Endodermal cell (in vitro differentiated cells): ENCODE measurements at places on chromosomes 4 and X.

DNA sequence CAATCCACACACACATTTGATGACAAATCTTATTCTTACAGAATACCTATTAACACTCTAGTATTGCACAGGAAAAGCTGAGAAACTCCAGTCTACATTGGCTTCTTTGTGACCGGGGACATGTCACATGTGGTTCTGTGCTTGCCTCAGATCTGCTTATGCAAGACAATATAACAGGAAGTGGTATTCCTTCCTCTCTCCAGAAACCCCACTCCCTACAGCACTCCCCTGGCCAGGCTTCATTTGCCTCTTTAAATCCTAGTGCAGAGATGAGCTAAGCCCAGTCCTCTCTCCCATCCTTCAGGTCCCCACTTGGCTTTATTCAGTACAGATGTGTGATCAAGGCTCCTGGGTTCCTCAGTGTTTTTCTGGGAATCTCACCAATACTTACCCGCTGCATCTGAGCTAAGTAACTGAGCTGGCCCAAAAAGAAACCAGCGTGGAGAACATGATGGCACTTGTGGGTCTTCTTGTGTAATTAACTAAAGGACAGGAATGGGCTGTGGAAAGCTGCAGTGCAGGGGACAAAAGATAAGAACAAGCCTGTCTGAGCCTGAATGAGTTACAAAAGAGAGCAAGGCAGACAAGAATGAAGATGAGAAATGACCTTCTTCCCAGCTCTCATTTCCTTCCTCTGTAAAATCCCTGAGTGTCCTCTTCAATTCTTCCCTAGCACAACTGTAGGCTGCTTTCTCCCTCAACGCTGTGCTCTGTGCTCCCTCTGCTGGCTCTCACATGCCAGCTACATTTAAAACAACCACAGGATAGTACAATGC is 105.6 kb downstream of the HNRNPD start:
- H3K27ac ChIP-seq, result no peak overlapping the region
- DNase-seq, result peak; percentile 79

DNA sequence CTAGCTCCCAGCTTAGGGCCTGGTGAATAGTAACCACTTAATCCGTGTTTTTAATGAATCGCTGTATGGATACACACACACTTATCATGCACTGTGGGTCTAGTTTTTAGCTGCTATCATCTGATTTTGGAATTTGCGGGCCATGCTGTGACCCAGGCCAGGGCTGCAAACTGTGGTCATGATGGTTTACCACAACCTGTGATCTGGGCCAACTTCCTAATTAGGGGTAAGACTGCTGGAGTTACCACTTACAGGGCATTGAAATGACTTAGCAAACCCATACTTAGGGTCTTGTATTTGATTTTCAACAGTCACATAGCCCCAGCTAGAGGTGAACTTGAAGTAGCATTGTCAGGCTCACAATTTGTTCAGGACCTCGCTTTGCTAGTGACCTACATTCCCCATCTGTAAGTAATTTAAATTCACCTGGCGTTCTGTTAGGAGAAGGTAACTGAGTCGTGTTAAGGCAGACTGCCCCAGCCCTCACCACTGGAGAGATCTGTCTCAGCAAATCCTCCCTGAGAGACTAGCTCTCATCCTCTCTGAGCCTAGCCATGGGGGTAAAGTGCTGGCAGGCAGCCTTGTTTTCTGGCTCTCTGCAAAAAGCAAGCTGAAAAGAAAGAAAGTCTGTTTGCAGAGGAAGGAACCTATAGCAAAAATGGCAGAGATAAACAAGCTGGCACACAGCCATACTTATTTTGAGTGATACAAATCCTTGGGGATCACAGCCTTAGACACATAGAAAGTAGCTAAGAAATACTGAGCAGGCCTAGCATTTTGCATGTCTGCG is 33.8 kb upstream of the EGFL6 start:
- no peaks in the 10 kb centered on the region for H3K4me1 ChIP-seq
- H3K4me3 ChIP-seq, result no peak overlapping the region
- H3K36me3 ChIP-seq, result no peaks in the 10 kb centered on the region
- H3K27ac ChIP-seq, result no peak overlapping the region

DNA sequence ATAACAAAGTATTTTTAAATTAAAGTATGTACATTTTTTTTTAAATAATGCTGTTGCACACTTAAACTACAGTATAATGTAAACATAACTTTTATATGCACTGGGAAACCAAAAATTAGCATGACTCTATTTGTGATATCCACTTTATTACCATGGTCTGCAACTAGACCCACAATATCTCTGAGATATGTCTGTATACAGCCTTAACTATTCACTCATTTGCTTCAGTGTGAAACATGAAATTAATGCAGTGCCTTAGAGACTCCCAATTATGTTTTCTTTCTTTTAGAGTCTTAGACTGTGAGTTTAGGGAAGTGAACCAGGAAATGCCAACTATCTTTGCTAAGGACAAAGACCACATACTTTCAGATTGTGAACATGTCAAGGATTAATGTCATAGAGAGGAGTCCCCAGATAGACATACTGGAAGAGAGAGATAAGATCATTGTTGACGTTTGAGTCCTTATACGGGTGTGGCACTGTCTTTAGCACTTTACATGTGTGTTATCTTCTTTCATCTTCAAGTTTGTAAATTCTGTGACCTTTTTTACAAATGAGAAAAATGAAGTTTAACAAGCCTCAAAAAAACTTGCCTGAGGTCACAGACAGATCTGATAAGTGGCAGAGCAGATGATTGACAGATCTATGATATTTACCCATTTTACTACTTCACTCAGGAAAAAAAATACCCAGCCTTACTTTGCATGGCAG is 23.2 kb downstream of the CXorf58 start:
- no peak for DNase-seq
- H3K27ac ChIP-seq, result no peak overlapping the region
- no peaks in the 10 kb centered on the region for H3K36me3 ChIP-seq
- H3K27me3 ChIP-seq, result no peaks in the 10 kb centered on the region
- no peaks in the 10 kb centered on the region for H3K4me1 ChIP-seq

- no peak overlapping the region for H3K4me3 ChIP-seq
- no peaks in the 10 kb centered on the region for H3K4me1 ChIP-seq
- no peak overlapping the region for H3K27ac ChIP-seq
Observed at GRCh38 chrX:21632027-21632426, 26.1 kb downstream of the KLHL34 start.

DNA sequence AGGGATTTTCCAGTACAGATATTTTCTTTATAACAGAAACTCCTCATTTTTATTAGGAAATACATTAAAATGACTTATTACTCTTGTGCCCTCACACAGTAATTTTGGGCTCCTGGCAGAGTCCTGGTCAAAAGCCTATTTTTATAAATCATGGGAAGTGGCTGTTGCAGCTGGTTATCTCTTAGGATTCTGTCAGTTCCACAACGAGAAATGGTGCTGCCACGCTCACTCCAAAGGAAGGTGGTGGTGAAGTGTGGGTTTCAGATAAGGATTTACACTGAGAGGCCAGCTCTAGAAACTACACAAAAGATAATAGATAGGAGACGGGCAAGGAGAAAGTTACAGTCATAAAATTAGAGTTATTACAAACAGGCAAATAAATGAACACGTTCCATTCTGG is 159.2 kb upstream of the FAM241A start:
- DNase-seq, result no peak
- H3K36me3 ChIP-seq, result no peaks in the 10 kb centered on the region
- no peak overlapping the region for H3K4me3 ChIP-seq
- H3K4me1 ChIP-seq, result no peaks in the 10 kb centered on the region
- no peaks in the 10 kb centered on the region for H3K27me3 ChIP-seq

DNA sequence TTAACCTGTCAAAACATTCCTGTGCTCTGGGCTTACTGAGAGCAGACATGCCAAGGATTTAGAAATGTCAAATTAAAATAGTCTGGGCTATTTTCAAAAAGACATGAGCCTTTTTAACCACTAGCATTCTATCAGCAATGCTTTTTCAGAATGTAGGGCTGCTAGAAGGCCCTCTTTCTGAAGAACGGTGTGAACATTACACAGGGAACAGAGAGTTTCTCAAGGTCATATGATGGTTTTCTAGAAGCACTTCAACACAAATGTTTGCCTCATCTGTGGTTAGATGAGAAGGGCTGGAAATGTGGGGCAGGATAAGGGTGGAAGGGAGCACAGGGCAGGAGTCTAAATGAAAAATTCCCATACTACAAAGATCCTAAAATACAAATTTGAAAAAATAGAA is 39.3 kb downstream of the GRIA3 start:
- no peak for DNase-seq
- no peaks in the 10 kb centered on the region for H3K4me1 ChIP-seq
- H3K36me3 ChIP-seq, result no peaks in the 10 kb centered on the region
- H3K4me3 ChIP-seq, result no peak overlapping the region

GRCh38 chr4:41436419-41436818 is 101.5 kb upstream of the LIMCH1 start:
- H3K4me1 ChIP-seq, result peaks cover 11% of the 10 kb centered on the region
- no peak for DNase-seq
- no peak overlapping the region for H3K4me3 ChIP-seq
- no peaks in the 10 kb centered on the region for H3K36me3 ChIP-seq
- H3K27me3 ChIP-seq, result no peaks in the 10 kb centered on the region

- DNase-seq, result no peak
- H3K27me3 ChIP-seq, result no peaks in the 10 kb centered on the region
- H3K27ac ChIP-seq, result no peak overlapping the region
- no peak overlapping the region for H3K4me3 ChIP-seq
- no peaks in the 10 kb centered on the region for H3K36me3 ChIP-seq
Observed at GRCh38 chr4:141896687-141897086, 260.3 kb downstream of the IL15 start.

DNA sequence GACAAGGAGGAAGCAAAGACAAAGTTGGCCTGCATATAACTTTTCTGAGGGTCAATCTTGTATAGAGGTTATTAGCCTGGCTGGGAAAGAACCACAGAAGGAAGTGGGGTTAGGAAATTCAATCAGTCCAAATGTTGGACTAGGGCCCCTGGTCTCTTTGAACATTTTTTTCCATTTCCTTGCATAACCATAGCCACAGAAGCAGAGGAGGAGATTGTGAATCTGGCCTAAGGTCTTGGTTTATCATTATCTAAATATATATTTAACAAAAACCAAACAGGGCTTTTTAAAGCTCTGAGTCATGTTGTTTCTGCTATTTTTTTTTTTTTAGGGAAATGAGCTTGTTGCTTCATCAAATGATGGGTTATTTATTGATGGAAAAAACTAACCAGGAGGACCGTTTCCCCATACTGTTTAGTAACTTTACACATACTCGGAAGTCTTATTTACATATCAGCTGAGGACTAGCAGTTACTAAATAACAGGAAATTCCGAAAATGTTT is 97.7 kb upstream of the ACSL4 start:
- H3K4me1 ChIP-seq, result no peaks in the 10 kb centered on the region
- no peak for DNase-seq
- H3K4me3 ChIP-seq, result no peak overlapping the region
- H3K27me3 ChIP-seq, result no peaks in the 10 kb centered on the region
- H3K36me3 ChIP-seq, result no peaks in the 10 kb centered on the region
- no peak overlapping the region for H3K27ac ChIP-seq

- H3K27ac ChIP-seq, result no peak overlapping the region
- H3K4me1 ChIP-seq, result no peaks in the 10 kb centered on the region
- DNase-seq, result peak; percentile 91
- H3K36me3 ChIP-seq, result no peaks in the 10 kb centered on the region
- no peak overlapping the region for H3K4me3 ChIP-seq
Observed at GRCh38 chrX:43559644-43560043, 96.5 kb upstream of the MAOA start.

- peak; percentile 73 for DNase-seq
- H3K27me3 ChIP-seq, result no peaks in the 10 kb centered on the region
- H3K4me1 ChIP-seq, result no peaks in the 10 kb centered on the region
- H3K4me3 ChIP-seq, result no peak overlapping the region
- no peaks in the 10 kb centered on the region for H3K36me3 ChIP-seq
Observed at GRCh38 chrX:76253432-76253831, 80.6 kb downstream of the PBDC1 start.

DNA sequence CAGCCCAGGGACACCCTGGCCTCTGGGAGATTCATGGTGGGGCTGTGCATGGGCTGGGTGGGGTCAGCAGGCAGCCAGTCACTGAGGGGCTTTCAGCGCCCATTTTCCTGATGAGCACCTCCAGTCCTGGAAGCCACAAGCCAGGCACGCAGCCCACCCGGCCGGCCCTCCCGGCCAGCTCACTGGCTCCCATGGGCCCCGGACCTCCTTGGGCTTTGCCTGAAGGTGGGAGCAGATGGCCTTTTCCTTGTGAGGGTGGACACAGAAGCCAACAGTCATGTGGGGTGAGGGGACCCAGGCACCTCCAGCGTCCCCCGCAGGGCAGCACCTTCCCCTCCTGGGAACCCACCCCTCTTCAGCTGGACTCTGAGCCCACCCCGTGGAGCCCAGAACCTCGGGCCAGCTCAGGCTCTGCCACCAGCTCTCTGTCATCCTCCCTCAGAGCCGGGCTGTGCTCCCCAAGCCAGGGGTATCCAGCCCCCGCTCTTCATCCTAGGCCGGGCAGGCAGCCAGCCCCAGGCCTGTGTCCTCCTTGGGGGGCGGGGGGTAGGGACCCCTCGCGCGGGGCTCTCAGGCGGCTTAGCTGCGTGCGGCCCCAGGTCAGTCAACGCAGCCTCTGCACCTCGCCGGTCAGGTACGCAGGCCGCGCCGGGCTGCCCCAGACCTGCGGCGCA is 798 bp upstream of the FGFR3 start:
- no peaks in the 10 kb centered on the region for H3K36me3 ChIP-seq
- no peak for DNase-seq
- H3K27me3 ChIP-seq, result peaks cover 17% of the 10 kb centered on the region
- no peak overlapping the region for H3K27ac ChIP-seq
- no peak overlapping the region for H3K4me3 ChIP-seq

- H3K27me3 ChIP-seq, result no peaks in the 10 kb centered on the region
- no peaks in the 10 kb centered on the region for H3K36me3 ChIP-seq
- H3K4me1 ChIP-seq, result no peaks in the 10 kb centered on the region
- no peak overlapping the region for H3K27ac ChIP-seq
- DNase-seq, result no peak
- no peak overlapping the region for H3K4me3 ChIP-seq
Observed at GRCh38 chr4:99652596-99653436, 4.8 kb downstream of the C4orf54 start.

DNA sequence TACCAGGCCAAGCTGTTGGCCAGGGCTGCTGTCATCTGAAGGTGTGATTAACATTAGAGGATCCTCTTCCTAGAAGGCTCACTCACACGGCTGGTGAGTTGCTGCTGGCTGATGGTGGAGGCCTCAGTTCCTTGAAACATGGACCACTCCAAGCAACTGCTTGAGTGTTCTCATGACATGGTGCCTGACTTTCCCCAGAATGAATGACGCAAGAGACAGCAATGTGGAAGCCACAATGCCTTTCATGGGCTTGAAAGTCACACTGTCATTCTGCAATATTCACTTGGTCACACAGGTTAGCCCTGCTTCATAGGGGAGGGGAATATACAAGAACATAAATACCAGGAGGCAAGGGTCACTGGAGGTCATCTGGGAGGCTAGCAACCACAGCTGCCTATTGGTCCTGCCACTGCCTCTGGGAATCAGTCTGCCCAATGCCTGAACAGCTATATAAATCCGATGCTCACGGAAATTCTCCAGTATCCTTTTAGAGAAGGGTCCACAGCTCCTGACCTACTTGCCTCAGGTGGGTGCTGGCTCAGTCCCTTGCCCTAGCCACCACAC is 97.1 kb upstream of the MAML3 start:
- H3K4me3 ChIP-seq, result no peak overlapping the region
- H3K36me3 ChIP-seq, result no peaks in the 10 kb centered on the region
- no peaks in the 10 kb centered on the region for H3K27me3 ChIP-seq
- no peak for DNase-seq
